Effector memory CD8-positive, alpha-beta T cell (primary cell): ENCODE measurements at places on chromosomes 3 and 15.

GRCh38 chr3:194294199-194294894 lies 56.8 kb downstream of the CPN2 start:
- no peak for DNase-seq

GRCh38 chr3:137807998-137808397 lies 43.9 kb downstream of the SOX14 start:
- DNase-seq = no peak

- DNase-seq = no peak
Measured at GRCh38 chr15:40623361-40623760, 29.3 kb downstream of the KNL1 start.

- DNase-seq = no peak
Measured at GRCh38 chr3:149167898-149168297, 38.5 kb downstream of the HPS3 start.
